ENCODE measurements at places on chromosomes 16 and 17.
A peak's percentile ranks its signal among the peaks of the same experiment; 100 is the strongest.

DNA sequence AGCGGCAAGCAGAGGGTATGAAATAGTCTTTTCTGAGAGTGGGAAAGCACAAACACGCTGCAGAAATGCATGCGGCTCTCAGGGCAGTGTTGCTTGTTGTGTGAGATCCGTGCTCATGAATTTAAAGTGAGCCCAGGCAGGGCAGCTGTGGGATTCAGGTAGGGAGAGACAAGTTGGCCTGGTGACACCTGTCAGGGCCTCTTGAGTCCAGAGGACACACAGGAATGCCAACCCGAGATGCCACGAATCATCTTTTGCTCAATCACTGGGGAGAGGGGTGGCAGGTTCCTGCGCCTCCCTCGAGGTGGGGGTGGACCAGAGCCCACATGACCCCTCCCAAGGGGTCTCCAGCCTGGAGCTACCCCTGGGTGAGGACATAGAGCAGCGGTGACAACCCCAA, 211.9 kb downstream of the GSG1L start:
- DNase-seq, result no peak

- DNase-seq, result no peak
Measured at GRCh38 chr16:65375651-65376050, 253.8 kb upstream of the CDH11 start.

DNA sequence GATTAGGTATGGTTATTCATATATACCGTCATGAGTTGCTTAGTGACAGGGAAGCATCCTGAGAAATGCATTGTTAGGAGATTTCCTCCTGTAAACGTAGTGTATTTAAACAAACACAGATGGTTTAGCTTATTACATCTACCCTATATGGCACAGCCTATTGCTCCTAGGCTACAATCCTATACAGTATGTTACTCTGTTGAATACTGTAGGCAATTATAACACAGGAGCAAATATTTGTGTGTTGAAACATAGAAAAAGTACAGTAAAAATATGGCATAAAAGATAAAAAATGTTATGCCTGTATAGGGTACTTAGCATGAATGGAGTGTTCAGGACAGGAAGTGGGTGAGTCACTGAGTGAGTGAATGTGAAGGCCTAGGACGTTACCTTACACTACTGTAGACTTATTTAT, 157.7 kb downstream of the CDH11 start:
- DNase-seq, result no peak

DNA sequence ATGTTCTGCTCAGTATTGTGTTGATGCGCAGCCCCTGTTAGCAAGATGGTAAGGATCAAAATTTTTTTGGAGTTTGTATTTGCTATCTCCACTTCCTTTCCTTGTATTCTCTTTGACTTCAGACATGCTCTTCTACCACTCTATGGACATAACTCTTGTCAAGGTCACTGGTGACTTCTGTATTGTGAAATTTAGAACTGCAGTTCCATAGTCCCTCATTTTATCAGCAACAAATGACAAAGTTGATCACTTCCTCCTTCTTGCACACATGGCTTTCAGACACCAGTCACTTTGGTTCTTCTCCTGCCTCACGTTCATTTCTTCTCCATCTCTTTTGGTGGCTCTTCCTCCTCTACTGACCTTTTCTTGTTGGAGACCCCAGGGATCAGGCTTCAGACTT, 21.1 kb downstream of the COX11 start:
- DNase-seq, result no peak

DNA sequence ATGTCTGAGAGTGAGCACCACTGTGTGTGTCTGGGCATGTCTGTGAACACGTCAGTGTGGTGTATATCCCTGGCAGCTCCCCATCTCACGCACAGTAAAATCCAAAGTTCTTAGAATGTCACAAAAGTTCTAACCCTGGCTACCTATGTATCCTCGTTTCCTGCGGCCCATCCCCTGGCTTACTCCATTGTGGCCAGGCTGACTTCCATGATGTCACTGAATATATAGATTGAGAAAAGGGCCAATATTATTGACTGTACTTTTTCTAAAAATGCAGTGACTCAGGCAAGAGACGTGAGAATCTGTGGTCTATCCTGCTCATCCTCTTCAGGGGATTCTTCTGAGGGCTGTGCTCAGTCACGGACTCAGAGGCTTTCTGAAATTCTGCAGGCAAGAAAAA, 963 bp upstream of the METTL22 start:
- no peak for DNase-seq

GRCh38 chr16:19994466-19995170, 79.1 kb downstream of the GPR139 start:
- DNase-seq, result no peak

DNA sequence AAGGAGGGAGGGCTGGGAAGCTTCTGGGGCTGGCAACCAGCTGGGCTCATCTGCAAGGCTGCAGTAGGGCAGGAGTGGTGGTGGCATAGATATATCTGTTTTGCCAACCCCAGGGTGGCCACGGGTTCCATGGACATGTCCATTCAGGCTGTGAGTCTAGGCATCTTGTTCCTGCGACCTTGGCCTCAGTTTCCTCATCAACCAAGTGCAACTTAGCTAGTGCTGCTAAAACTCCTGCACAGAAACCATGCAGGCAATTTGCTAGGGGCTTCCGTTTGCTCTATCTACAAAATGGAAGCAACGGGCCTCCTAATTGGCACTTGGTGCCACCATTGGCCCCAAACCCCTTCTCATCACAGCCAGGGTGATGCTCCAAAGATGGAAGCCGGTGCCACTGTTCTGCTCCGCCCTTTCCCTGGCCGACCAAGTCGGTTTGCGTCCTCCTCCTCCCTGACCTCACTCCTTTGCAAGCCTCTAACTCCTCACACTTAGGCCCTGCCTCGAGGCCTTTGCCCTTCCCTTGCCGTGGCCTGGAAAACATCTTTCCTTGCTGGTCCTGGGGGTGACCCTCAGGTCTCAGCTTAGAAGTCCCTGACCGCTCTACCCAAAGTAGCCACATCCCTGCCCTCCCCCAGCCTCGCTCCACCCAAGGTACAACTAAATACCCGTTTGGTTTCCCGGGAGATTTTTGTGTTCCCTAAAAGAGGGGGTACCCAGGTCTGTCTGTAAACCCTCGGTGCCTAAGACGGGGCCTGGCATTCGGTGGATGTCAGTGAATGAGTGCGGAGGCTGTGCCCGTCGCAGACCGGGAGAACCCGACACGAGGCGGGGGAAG, 1.2 kb downstream of the SREBF1 start:
- DNase-seq, result no peak

GRCh38 chr17:37710344-37710886, 34.4 kb downstream of the HNF1B start:
- no peak for DNase-seq

DNA sequence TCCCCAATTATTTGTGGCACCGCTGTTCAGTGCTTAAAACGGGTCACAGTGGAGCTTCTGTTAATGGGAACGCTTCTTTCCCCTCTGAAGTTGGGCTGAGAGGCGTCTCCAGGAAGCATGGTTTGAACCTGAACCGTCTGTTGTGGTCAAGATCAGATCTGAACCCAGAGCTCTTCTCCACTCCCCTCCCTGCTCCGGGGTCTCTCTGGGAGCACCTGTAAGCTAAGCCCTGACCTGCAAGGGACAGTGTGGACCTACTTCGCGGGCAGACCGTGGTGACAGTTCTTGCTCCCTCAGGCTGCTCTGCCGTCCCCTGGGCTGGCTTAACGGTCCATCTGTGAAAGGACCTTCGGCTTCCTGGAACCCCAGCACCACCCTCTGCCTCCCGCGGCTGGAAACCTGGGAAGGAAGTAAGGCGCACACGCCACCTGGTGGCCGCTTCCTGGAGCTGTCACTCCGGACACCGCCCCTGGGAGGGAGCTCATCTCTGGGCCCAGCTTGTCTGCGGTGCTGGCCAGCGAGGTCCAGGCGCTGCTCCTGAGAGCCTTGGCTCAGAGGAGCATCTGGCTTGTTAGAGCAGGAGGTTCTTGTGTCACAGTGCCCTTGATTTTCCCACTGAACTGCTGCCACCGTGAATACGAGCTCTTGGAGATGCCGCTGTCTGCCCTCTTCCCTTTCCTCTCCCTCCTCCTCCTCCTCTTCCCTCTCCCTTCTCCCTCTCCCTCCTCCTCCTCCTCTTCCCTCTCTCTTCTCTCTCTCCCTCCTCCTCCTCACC, 518.5 kb upstream of the EEF2KMT start:
- DNase-seq, result peak; percentile 50

- no peak for DNase-seq
Measured at GRCh38 chr17:51147650-51148049, 5.7 kb upstream of the NME1 start.

- DNase-seq, result no peak
Measured at GRCh38 chr17:47654991-47655390, 5.3 kb downstream of the KPNB1 start.

DNA sequence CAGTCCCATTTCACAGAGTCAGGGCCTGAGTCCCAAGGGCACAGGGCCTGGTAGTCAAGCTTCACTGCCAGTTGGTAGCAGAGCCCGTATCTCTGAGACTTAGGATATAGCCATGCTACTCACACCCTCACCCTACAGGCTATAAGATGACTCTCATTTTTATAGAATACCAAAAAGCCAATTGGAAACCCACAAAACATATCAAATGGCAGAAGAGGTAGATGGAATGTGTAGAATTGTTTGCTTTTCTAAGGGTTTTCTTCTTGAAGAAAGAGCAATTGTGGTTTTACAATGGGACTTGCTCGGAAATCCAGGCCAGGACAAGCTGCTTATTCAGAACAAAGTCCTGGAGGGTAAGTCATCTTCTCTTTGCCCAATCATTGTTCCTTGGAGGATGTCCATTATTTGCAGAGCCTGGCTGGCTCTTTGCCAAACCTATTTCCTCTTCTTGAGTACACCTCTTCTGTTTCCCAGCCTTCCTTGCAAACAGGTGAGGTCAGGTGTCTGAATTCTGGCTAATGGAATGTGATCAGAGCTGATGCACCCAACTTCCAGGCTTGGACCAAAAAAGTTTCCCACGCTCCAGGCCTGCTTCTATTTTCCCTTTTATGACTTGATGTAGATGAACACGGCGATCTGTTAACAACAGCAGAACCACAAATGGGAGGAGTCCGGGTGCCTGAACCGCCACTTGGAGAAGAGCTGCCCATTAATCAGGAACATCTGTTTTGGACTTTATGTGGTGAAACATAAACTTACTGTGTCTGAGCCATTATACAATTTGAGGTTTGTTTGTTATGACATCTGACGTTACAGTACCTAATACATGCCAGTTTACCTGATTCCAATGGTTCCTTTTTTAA, 16.9 kb upstream of the CCL22 start:
- no peak for DNase-seq

DNA sequence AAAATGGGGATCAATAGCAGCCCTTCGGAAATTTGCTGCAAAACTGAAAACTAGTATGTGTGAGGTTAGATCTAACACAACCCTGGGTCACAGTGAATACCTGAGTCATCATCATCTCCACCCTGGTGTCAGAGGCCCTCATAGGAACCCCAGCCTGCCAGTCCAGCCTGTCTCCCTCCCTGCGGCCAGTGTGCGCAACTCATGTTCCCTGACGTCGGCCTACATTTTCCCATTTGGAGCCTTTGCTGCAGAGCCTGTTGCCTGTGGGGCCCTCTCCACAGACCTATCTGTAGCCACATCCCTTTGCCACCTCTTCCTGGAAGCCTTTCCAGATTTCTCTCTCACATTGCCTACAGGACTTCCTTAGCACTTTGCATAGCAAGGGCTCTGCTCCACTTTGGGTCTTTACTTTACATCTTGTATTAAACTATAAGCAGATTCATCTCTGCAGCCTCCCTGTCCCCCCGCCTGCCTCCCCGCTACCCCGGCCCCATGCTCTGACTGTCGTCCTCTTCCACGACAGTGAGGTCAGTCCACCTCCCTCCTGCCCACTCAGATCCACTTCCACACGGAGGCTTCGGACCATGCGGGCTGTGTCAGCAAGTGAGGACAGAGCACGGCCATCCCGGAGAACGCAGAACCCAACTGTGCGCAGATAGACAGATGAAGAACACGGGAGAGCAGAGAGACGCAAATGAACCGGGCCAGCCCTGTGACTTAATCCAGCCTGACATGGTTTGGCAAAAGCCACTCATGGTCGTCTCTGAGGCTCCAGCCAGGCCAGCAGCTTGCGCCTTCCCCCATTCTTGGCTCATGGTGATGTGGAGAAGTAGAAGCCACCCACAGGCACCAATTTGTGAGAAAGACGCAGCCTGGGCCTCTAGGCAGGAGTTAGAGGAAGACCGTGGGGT, 31.0 kb downstream of the NGFR start:
- DNase-seq, result peak; percentile 38

DNA sequence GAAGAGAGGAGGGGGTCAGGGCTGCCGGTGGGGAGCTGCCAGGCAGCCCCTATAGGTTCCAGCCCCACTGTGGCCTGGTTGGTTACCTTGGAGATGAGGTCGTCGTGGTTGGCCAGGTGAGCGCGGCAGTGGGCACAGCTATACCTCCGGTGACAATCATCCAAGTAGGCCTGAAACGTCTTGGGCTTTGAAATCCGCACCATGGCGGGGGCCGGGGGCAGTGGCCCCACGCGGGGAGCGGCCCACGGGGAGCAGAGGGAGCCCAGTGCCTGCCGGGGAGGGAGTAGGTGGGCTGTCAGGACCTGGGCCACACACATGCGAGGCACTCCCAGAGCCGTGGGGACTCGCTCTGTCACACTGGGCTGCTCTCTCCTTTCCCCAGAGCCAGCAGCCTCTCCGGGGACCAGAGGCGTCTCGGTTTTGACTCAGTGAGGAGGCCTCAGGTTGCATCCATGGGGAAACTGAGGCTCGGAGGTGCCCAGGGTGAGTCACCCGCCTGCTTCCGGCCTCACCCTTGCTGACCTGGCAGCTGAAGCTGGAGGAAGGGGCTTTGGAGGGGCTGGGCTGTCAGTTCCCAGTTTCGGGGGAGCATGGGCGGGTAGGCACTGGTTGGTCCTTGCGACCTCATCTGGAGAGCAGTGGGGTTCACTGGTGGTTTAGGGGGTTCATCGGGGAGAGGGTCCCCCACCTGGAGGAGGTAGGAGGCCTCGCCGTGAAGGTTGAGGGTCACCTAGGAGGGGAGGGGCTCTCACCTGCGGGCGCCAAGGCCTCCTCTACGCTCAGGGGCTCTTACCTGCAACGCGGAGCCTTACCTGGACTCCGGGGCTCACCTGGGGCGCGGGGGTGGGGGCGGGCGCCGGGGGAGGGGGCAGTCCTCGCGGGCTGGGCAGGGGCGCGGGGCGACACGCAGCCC, 591 bp downstream of the YPEL3 start:
- DNase-seq, result no peak

DNA sequence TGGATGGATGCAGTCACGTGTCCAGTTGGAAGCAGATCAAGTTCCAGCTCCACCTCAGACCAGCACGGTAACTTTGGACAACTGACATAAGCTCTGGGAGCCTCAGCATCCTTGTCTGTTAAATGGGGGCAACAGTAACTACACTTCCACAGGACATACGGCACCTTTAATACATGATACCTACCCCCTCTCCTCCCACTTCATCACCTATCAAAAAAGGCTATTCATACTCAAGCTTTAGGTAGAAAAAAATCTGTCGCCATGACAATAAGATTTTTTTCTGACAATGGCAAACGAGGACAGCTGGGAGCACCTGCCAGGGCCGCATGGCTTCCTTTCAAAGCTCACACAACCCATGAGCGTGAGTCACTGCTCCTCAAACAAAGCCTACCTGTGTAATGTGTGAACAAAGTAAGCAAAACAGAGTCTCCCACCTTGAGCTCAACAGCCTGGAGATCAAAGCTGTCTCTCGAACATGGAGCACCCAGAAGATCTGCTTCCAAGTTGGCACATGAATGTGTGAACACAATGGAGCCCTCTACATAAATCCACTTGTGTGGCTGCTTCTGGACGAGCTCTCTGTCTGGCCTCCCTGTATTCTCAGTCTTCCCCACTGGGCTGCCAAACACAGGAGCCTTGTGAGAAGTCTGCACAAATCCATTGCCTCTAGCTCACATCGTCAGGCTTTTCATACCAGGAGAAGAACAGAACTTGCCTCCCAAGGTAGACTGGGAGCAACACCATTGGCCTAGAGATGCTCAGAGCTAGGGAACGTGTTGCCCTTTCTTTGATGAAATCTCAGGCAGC, 459.7 kb downstream of the SOX9 start:
- DNase-seq, result no peak

GRCh38 chr16:50448522-50448921, 79.7 kb upstream of the BRD7 start:
- peak; percentile 53 for DNase-seq

Data from D341Med (cell line).